ENCODE measurements at places on chromosomes 6 and 20. TPM values are rescaled to one million over a fixed set of nuclear protein-coding genes. Genes with fewer than 3 reads are reported as not detected.

The NRSN1 gene
- total RNA-seq: not detected

The ARMH2 gene
- total RNA-seq: not detected

The ZNF165 gene
- 0.10 TPM for total RNA-seq

The COL11A2 gene
- total RNA-seq: 0.52 TPM

The EYS gene
- total RNA-seq: not detected

The RNF39 gene
- total RNA-seq: not detected

The SRMS gene
- total RNA-seq: not detected

The PROCR gene
- total RNA-seq: 29.6 TPM

The ZNF341 gene
- 4.4 TPM for total RNA-seq

The EBF4 gene
- not detected for total RNA-seq

The OR2H2 gene
- not detected for total RNA-seq

The CYP24A1 gene
- not detected for total RNA-seq

The ZNF343 gene
- 8.2 TPM for total RNA-seq

The LRRC73 gene
- 1.0 TPM for total RNA-seq

The TNXB gene
- 0.70 TPM for total RNA-seq

The SLPI gene
- not detected for total RNA-seq

The SLC13A3 gene
- total RNA-seq: 2.2 TPM

The SLC26A8 gene
- not detected for total RNA-seq

The PRICKLE4 gene
- not detected for total RNA-seq

The DLL1 gene
- 0.60 TPM for total RNA-seq

The TINAG gene
- not detected for total RNA-seq

The CDSN gene
- total RNA-seq: not detected

The CDH26 gene
- 0.16 TPM for total RNA-seq

The LINC00237 gene
- not detected for total RNA-seq

The SLC35D3 gene
- total RNA-seq: not detected

The PNPLA1 gene
- total RNA-seq: not detected

The CD24 gene
- not detected for total RNA-seq

The BMP6 gene
- 0.23 TPM for total RNA-seq

The PRRT1 gene
- 3.9 TPM for total RNA-seq

The CEBPB gene
- total RNA-seq: 60.3 TPM

The ENPP5 gene
- total RNA-seq: not detected

The DPPA5 gene
- total RNA-seq: not detected

The CCN6 gene
- not detected for total RNA-seq

The CRISP2 gene
- total RNA-seq: not detected

The ACTR5 gene
- total RNA-seq: 4.0 TPM

The CABLES2 gene
- 4.3 TPM for total RNA-seq

The ADRM1 gene
- 133 TPM for total RNA-seq

The ADGRF1 gene
- total RNA-seq: not detected

The BNIP5 gene
- not detected for total RNA-seq

The PTK6 gene
- not detected for total RNA-seq

The WRNIP1 gene
- total RNA-seq: 35.6 TPM

The SOX12 gene
- 25.1 TPM for total RNA-seq

The TRIM26 gene
- total RNA-seq: 29.9 TPM

The FAM217A gene
- not detected for total RNA-seq

The ARG1 gene
- total RNA-seq: not detected

The ID4 gene
- 7.2 TPM for total RNA-seq

The FOXC1 gene
- 16.6 TPM for total RNA-seq

The CCN2 gene
- total RNA-seq: 493 TPM

The PLG gene
- not detected for total RNA-seq

The PI3 gene
- not detected for total RNA-seq

The NUP153 gene
- total RNA-seq: 28.8 TPM

The TXLNB gene
- 0.06 TPM for total RNA-seq

The HLA-DRB1 gene
- total RNA-seq: not detected

The C6orf52 gene
- not detected for total RNA-seq

The EDEM2 gene
- total RNA-seq: 35.8 TPM

The TREML2 gene
- not detected for total RNA-seq

The SPTLC3 gene
- not detected for total RNA-seq

The BPIFB1 gene
- total RNA-seq: not detected
